ENCODE measurements at places on chromosomes 6 and 20.

DNA sequence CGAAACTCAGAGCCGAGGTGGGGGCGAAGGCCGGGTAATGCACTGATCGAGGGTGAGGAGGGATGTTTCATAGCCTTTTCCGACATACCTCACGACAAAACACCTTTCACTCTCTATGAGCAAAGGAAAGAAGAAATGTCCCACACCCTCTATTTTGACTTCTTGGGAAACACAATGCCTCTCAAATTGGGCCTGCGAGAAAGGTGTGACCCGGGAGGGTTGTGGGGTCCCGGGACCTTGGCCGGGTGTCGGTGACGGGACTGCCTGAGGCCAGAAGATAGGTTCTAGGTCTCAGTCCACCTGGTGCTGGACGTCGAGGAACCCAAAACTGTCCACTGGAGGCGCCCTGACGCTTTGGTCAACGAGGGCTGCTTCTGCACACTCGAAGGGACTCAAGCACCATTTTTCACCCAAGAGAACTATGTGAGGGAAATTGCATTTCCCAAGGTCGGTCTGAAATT, 41.1 kb upstream of the OSTM1 start:
- DNase-seq: no peak

DNA sequence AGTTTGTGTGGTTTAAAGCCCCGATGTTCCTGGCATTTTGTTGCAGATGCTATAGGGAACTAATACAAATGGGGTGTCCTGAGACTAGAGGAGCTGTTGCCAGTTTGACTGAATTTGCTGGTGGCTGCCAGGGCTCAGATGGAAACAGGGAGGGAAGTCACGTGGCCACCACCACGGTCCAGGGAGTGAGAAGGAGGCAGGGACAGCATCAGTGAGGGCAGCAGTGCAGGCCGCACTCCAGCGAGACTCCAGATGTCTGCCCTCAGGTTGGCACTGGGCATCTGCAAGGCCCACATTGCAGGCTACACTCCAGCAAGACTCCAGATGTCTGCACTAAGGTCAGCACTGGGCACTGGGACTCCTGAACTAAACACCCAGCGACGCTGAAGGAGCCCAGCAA, 86.2 kb downstream of the RAMACL start:
- DNase-seq: no peak

DNA sequence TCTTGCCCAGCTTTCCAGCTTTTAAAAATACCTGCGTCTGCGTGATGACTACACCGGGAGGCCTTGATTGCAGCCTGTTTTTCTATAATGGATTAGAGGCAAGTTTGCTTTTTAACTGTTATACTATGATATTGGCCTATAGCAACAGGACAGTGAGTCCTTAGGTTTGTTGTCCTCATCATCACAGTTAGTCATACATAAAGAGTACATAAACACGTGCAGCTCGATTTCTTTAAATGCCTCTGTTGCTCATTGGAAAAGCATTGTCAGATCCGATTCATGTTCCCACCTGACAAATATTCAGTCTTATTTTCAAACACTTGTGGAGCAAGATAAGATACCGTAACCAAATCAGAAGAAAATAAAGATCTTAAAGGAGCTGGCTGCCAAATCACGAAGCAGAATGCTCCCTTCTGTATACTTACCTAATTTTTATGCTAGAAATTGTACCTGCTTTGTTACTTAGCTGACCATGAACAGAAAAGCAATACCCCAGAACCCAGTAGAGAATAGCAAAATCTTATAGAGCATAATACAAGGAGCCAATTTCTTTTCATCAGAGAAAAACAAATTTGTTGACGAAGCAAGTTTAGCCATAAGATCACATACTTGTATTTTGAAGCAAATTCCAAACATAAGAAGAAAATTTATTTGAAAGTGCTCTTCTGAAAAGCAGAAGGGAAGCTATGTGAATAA, 100.4 kb downstream of the TMEM200A start:
- no peak for DNase-seq

GRCh38 chr6:125832391-125833117, 41.8 kb downstream of the NCOA7 start:
- no peak for DNase-seq

GRCh38 chr6:52532457-52532856, 44.4 kb downstream of the TRAM2 start:
- DNase-seq: no peak

GRCh38 chr6:65760285-65760684, 53.3 kb upstream of the EYS start:
- no peak for DNase-seq
